PC-3 (cell line): ENCODE measurements at places on chromosomes 13 and 19.
A peak's percentile ranks its signal among the peaks of the same experiment; 100 is the strongest.

- H3K4me3 ChIP-seq = no peak overlapping the region
- H3K36me3 ChIP-seq = no peaks in the 10 kb centered on the region
- no peaks in the 10 kb centered on the region; the same call in 1 of the 2 replicates for H3K4me1 ChIP-seq
- H3K27me3 ChIP-seq = no peaks in the 10 kb centered on the region
Observed at GRCh38 chr13:43354153-43354945, 331.0 kb downstream of the DNAJC15 start.

DNA sequence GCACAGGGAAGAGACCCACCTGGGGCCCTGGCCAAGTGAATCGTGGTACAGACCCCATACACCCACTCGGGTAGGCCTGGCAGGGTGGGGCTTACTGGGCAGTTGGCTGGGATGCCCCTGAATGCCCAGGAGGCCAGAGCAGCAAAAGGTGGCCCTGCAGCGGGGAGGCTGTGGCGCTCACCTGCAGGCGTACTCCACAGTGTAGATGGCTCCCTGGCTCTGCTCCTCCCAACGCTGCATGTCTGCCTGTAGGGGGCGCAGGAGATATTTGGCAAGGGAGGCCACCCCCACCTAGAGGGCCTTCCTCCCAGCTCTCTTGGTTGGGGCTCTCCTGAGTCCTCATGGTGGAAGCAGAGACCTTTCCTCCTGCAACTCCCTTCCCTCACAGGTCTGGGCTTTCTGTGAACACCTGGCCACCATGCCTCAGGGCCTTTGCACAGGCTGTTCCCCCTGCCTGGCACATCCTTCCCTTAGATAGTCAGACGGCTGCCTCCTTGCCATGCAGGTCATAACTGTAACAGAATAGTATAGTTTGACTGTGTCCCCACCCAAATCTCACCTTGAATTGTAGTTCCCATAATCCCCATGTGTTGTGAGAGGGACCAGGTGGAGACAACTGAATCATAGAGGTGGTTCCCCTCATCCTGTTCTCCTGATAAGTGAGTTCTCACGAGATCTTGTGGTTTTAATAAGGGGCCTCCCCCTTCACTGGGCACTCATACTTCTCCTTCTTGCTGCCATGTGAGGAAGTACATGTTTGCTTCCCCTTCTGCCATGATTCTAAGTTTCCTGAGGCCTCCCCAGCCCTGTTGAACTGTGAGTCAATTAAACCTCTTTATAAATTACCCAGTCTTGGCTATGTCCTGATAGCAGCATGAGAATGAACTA lies 5.9 kb downstream of the BORCS8 start:
- H3K4me1 ChIP-seq = no peaks in the 10 kb centered on the region
- no peak overlapping the region for H3K27ac ChIP-seq
- peak; percentile 57 for DNase-seq

DNA sequence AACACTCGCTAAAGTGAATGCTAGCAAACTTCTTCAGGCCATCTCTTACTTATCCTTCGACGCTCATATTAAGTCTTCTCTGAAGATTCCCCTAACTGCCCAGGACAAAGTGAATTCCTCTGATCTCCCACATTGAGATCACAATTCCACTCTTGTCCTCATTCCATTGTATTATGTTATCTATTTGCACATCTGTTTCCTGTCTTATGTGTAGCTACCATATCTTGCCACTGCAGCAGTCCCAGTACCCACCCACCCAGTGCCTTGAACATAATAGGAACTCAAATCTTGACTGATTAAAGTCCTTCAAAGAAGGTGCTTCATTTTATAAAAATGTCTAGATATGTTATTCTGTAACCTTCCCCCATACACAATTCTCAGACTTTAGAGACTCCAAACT lies 702.3 kb downstream of the DIAPH3 start:
- H3K4me1 ChIP-seq = peaks cover 22% of the 10 kb centered on the region
- no peak for DNase-seq
- H3K27me3 ChIP-seq = no peaks in the 10 kb centered on the region
- no peak overlapping the region for H3K27ac ChIP-seq
- no peak overlapping the region for H3K4me3 ChIP-seq

GRCh38 chr19:57850553-57851017 lies 926 bp downstream of the ZNF587 start:
- H3K27me3 ChIP-seq = no peaks in the 10 kb centered on the region
- H3K36me3 ChIP-seq = peaks cover 43% of the 10 kb centered on the region
- H3K27ac ChIP-seq = peak overlapping the region; percentile 63
- 0 out of 2 replicates have a peak, but pooled peaks cover 6% of the 10 kb centered on the region for H3K4me1 ChIP-seq

DNA sequence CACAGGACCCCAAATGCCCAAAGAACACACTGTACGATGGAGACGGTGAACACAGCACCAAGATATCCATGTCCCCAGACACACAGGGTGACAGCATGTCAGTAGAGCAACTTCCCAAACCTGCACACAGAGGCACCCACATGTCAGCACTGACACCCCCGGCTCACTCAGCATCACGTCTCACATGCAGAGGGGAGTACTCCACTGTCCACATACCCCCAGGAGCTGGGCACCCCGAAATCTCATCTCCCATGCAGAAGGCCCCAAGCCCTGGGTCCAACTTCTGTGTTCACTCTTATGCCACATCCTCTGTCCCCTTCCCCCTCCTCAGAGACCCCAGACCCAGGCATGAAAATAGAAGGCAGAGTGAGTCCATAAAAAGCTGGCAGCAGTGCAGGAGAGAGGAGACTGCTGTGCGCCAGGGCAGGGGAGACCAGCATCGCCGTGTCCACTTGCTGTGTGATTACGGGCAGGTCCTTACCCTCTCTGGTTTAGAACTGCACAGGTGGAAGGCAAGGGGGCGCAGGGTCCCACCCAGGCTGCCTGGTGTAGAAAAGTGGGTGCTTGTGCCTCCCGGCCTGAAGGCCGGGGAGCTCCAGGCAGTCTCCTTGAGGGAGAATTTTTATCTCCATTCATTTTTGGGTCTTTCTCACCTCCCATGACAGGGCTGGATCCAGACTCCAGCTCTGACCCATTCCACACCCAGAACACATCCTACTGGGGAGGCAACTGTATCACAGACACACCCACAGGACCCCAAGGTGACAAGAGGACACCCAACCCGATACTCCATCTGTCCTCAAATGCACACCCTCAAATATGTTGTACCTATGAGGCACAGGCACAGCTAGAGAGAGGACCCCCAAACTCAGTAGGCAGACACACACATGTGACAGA lies 17.0 kb downstream of the ERFL start:
- H3K4me1 ChIP-seq = no peaks in the 10 kb centered on the region
- no peak overlapping the region for H3K4me3 ChIP-seq
- no peak overlapping the region for H3K27ac ChIP-seq

DNA sequence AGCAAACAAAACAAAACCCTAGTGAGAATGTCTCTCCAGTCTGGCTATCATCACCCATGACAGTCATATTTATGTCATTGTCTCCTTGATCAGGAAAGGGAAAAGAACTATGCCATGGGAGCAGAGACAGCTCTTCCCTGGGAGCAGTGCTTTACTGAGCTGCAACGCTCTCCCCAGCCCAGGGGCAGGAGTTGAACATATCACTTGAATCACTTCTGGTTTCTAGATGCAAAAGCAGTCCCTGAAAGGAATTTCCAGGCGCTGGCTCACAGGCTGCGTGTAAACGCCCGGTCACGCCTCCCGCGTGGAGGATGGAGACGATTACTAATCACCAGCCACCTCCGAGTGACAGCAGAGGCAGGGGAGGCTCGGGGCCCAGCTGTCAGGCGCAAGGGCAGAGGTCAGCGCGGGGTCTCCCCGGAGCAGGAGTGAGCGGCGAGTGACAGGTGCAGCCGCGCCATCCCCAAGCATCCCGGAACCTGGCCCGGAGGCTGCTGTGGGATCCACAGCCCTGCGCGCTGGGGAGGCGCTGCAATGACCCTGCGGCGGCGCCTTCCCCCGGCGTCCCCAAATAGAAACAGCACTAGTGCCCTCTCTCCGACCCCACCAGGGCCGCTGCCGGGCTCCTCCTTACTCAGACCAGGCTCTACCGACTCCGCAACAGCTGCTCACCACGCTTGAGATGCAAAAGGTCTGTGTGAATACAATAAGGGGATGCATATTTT lies 23.5 kb upstream of the DCLK1 start:
- no peaks in the 10 kb centered on the region for H3K27me3 ChIP-seq
- no peak overlapping the region for H3K27ac ChIP-seq
- H3K36me3 ChIP-seq = no peaks in the 10 kb centered on the region
- 0 out of 2 replicates have a peak, but pooled peaks cover 2% of the 10 kb centered on the region for H3K4me1 ChIP-seq

- H3K27ac ChIP-seq = no peak overlapping the region
- no peaks in the 10 kb centered on the region for H3K27me3 ChIP-seq
- no peak overlapping the region for H3K4me3 ChIP-seq
- DNase-seq = peak; percentile 30
- H3K4me1 ChIP-seq = peaks cover 14% of the 10 kb centered on the region
Observed at GRCh38 chr13:111158136-111158805, 43.2 kb downstream of the ARHGEF7 start.

GRCh38 chr19:49431330-49431749 lies 6.2 kb downstream of the GFY start:
- no peaks in the 10 kb centered on the region for H3K36me3 ChIP-seq
- peaks cover 29% of the 10 kb centered on the region for H3K27me3 ChIP-seq
- H3K27ac ChIP-seq = no peak overlapping the region
- H3K4me3 ChIP-seq = no peak overlapping the region
- DNase-seq = no peak
